Adipose tissue (tissue), 3 donors: ENCODE measurements at places on chromosomes 2 and 18. TPM values are rescaled to one million over a fixed set of nuclear protein-coding genes. Genes with fewer than 3 reads are reported as not detected.

CCDC148 gene
- polyA plus RNA-seq: 0.12 TPM

CERKL gene
- polyA plus RNA-seq: not detected

CELF4 gene
- polyA plus RNA-seq: 0.07 TPM

NR4A2 gene
- polyA plus RNA-seq: 93.8 TPM

FOXD4L1 gene
- not detected for polyA plus RNA-seq

RAB11FIP5 gene
- polyA plus RNA-seq: 17.7 TPM
